ENCODE measurements at places on chromosomes 1 and 21.
A peak's percentile ranks its signal among the peaks of the same experiment; 100 is the strongest.

DNA sequence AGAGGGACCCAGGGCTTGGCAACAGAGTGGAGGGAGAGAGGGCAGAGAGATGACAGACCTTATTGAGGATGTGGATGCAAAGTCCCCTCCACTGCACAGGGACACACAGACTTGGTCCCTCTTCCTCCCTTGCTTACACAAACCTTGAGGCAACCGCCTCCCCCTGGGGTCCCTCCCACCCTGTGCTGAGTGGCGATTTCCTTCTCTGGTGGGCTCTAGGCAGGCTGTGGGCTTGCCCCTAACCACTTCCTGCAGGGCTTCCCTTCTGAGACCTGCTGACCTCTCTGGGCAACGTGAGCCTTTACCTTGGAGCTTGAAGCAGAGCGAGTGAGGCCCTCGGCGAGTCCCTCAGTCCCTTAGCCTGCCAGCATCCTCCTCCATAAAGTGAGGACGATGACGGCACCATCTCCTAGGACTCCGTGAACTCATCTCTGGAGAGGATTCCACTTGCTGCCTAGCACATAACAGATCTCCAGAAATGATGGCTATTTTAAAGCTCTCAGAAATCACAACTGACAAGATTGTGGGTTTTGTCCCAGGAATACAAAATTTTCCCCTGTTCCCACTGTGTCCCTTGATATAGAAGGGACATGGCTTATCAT, 25.0 kb downstream of the KIAA1614 start:
- no peak for DNase-seq

- DNase-seq: no peak
These were observed 254.4 kb upstream of the GJB5 start for GRCh38 chr1:34500451-34500850.

DNA sequence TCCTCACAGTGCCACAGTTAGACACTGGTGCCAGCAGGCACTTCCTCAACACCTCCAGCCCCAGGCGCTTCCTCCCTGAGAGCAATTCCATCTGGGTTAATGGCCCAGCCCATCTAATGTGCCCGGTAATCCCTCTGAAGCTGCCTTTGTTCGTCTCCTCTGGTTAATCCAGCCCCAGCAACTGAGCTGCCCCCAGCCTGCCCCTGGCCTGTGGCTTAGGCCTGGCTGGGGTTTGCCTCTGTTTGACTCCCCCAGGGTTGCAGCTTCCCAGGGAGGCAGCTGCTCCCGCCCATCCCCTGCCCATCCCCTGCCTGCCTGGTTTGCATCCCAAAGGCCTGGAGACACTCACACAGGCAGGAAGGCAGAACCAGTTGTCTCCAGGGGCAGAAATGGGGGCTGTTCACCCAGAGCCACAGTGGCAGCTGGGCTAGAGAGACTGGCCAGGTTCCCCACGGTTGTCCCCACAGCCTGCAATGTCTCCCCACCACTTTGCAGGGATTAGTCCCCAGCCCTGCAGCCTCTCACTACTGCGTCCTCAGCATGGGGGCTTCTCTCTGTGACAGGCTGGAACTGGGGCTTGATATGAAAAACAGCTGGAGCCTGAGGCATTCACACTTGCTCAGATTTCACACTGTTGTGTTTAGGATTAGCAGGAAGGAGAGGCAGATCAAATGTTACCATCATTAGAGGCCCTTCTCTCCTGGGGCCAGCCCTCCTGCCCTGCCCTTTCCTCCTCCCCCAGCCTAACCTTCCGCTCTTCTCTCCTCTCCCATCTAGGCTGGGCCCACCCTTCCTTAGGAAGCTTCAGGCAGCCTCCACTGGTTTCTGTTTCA, 120.2 kb downstream of the TLR5 start:
- no peak for DNase-seq

DNA sequence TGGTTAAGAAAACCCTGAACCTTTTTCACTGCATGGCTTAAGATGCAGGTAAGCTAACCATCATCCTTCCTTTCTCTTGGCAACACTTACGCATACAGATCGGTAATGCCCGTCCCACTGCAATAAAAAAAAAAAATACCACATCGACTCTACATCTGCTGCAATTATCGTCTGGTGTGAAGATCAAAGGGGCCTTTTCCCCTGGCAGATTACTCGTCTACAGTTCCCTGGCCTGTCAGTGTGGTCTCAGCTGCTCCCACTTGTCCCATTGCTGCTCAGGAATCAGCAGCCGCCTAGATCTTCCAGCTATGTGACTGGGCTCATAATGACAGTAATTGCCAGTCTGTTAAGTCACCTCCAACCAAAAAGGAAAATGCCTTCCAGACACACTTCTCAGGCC, 133.1 kb downstream of the SETD4 start:
- no peak for DNase-seq

- no peak for DNase-seq
These were observed 2.3 kb upstream of the SLC9A1 start for GRCh38 chr1:27157194-27157593.

DNA sequence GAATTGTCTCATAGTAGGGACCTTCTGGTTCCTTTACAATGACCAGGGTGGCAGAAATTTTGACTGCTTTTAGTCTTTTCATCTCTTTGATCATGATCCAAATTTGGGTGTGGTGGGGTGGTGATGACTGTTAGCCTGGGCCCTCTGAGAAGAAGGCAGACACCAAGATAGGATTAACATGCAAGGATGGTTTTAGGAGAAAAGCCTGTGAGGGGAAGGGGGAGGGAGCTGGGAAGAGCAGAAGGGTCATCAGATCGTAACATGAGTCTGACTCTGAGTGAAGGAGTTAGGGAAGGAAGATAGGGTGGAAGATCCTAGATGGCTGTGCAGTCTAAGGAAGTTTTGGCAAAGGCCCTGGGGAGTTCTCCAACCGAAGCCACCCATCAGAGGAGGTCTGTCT, 28.5 kb upstream of the CAMSAP2 start:
- DNase-seq: no peak

DNA sequence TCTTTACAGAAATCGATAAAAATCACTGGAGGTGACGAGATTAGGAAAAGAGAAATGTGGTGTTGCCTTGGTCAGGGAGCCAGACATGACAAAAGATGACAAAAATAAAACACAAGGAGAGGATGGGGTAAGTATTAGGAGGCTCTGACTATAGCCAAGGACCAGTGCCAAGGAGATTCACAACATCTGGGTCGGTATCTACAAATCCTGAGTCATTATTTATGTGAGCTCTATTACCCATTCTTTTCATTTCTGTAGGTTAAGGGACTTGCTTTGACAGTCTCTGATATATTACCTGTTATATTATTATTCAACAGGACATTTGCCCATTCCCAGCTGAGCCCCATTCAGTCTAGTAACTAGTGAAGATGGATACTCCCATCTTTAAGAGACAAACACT, 120.8 kb downstream of the TYW3 start:
- no peak for DNase-seq

DNA sequence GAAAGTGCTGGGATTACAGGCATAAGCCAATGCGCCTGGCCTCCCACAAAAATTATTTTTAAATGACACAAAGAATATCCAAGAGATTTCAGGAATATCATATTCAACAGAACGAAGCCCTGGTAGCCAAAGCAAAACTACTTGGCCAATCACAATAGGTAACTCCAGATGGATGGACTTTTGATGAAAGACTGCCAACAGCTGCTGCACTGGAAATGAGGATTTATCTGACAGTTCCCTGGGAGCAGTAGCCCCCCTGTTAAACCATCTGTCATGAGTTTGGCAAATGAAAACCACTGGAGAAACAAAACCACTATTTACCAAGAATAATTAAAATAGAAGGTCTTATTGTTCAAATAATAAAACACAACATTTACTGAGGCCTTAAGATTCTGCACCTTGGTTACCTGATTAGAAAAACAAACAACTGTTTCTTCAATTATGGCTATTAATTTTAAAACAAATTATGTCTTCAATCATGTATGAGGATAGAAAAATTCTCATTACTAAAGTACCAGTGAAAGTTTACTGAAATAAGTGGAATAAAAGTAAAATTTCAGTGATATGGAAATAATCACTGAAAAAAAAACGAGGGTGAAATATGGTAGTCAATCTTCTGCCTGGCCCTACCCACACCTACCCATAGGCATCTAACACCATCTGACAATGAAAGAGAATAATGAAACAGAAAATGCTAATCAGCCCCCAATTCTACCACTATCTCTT, 34.3 kb upstream of the PSMG1 start:
- DNase-seq: peak; percentile 51

DNA sequence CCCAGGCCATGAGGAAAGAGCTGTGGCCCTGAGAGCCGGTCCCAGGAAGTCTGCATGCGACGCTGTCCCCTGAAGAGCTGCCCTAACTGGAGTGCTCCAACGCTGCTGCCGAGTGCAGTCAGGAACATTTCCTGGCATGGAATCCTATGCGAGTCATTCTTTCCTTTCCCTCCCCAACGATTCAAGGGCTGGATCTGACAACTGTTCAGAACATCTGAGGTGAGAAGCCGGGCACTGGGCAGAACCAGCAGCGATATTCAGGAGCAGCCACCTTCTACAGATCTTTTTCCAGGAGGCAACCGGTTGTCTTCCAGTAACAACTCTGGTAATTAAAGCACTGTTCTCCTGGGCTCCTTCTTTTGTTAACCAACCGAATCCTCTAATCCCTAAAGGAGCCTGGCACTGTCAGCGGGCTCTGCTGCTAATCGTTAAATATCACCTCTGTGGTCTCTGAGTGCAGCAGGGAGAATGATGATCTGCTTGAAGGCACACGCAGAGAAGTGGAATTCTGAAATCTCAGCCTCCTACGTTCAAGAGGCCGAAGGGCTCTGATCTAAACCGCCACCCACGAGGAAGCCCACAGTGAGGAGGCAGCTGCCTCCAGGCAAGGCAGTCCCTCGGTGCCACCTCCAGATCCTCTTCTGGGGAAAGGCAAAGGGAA, 55.8 kb downstream of the SLC45A1 start:
- no peak for DNase-seq

- no peak for DNase-seq
These were observed 277.1 kb upstream of the NCAM2 start for GRCh38 chr21:20721151-20721550.

GRCh38 chr1:16153096-16153998, 2.5 kb downstream of the EPHA2 start:
- no peak for DNase-seq

GRCh38 chr21:33208534-33208933, 21.2 kb upstream of the IFNAR2 start:
- DNase-seq: no peak

DNA sequence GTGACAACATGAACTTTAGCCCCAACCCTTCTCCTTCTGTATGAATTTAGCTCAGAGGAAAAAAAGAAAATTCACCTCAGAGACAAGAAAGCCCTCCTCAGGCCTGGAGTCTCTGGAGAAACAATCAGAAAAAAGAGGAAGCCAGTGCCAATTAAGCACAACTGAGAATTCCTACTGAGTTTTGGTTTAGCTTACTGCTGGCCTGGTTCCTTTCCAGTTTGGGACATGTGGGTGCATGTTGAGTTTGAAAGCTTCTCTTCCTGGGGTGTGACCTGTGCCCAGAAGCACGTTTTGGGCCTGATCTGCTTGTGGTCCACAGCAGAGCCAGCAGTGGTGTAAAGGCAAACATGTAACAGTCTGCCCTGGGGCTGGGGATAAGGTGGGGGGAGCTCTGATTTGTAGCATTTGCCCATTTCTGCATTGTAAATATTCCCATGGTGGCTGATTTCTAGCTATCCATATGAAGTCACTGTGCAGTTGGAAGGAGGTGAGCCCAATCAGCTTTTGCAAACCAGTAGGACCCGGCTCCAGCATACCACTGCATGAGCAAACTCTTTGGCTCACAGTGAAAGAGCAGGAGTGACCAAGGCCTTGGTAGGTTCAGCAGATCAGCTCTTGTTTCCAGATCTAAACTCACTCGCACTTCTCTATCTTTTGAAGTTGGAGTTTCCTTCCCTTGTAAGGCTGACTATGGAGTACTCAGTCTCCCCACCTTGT, 4.7 kb upstream of the THEM5 start:
- DNase-seq: no peak

DNA sequence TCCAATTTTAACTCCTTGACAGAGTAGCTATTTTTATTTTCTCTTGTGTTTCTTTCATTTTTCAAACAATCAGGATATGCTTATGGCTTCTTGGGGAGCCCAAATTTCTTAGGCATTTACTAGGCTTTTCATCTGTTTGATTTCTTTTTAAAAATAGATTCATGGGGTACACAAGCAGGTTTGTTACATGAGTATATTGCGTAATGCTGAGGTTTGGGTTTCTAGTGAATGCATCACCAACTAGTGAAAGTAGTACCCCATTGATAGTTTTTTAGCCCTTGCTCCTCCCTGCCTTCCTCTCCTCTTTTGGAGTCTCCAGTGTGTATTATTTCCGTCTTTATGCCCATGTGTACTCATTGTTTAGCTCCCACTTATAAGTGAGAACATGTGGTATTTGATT, 190.7 kb downstream of the CENPF start:
- DNase-seq: no peak

- no peak for DNase-seq
These were observed 171.8 kb downstream of the ACTL8 start for GRCh38 chr1:17926906-17927305.

DNA sequence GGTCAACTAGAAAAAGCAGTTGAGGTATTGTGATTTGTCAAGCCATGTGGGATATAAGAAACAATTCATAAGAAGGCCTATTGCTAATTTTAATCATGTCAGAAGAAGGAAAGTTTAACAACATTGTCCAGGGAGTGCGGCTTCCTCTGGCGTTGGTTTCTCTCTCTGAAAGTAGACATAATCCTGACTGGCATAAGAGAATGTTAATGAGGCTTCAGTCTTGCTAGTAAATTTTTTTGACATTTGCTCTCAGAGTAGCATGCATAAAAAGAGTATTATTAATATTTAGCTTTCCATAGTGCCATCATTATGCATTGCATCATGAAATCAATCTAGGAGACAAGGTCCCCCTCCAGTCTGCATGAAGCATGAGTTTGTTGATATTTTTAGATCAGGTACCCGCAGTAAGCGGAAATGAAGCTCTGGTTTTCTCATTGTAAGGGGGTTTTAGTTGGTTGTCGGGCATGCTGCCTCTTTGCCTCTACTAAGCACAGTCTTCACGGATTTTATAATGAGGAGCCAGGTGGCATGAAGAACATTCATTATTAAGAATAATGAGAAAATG, 12.8 kb upstream of the PRDM2 start:
- DNase-seq: no peak

- DNase-seq: no peak
These were observed 86.2 kb upstream of the GNG12 start for GRCh38 chr1:67919274-67920072.

- DNase-seq: no peak
These were observed 76.9 kb upstream of the NEK2 start for GRCh38 chr1:211752317-211752716.

DNA sequence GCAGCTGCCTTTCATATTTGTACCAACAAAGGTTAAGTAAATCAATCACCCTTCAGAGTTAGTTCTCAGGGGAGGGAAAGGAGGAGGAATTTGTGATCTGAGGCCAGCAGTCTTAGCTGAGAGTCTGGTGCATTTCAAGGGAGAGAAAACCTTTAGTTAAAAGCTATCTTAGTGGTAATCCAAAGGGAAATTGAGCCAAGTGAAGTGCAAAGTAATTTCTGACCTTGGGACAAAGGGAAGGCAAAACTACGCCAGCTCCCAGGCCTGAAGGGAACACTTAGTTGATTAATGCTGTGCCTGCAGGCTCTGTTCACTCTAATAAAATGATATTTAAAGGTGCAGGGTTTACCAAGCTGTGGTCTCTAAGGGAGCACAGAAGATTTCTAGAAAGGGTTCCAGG, 23.1 kb upstream of the FMOD start:
- DNase-seq: no peak

- no peak for DNase-seq
These were observed 14.6 kb upstream of the TRNAU1AP start for GRCh38 chr1:28538286-28538685.

GRCh38 chr1:30250338-30250983, 472.9 kb downstream of the MATN1 start:
- DNase-seq: no peak
